Prostate gland (tissue), 2 donors: ENCODE measurements at places on chromosomes 11 and 22. TPM values are rescaled to one million over a fixed set of nuclear protein-coding genes. Genes with fewer than 3 reads are reported as not detected.
A peak's percentile ranks its signal among the peaks of the same experiment; 100 is the strongest.

Gene SLC29A2
- total RNA-seq: 12.5 TPM

Gene DNAJB13
- 0.59 TPM for total RNA-seq

DNA sequence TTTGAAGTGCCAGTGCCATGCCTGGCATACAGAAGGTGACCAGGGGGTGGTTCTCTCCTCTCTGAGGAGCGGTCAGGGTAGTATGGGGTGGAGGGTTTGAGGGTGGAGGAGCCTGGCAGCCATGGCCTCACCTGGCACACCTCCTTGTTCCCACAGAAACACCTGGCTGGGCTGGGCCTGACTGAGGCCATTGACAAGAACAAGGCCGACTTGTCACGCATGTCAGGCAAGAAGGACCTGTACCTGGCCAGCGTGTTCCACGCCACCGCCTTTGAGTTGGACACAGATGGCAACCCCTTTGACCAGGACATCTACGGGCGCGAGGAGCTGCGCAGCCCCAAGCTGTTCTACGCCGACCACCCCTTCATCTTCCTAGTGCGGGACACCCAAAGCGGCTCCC, 9.6 kb downstream of the SERPINH1 start:
- DNase-seq: no peak

Gene JAML
- total RNA-seq: 2.3 TPM

Gene OR5P2
- total RNA-seq: not detected

- no peak for DNase-seq
Observed at GRCh38 chr22:19898145-19898544, 43.4 kb upstream of the COMT start.

Gene CRYBB3
- total RNA-seq: 0.36 TPM

GRCh38 chr22:44249376-44250147, 63.2 kb downstream of the SHISAL1 start:
- no peak for DNase-seq

DNA sequence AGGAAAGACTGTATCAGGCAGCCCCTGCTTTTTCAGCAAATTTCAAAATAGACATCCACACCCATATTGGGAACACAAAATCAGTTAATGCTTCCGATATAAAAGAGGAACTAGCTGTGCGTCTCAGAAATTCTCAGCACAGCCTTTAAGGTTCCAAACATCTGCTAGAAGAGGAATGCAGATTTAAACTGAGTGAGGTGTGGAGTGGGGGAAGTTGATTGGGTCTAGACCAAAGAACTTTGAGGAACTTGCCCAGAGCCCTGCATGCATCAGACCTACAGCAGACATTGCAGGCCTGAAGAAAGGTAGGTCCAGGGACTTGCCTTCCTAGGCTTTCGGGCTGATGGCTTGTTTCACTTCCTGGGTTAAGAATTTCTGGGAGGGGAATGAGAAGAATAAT, at the start of gene MS4A4A:
Gene MS4A4A, plus strand, starts transcription at position 255 of the 400 bp plus-strand sequence. Its CDS starts 10 bp downstream, at position 265.
- DNase-seq: no peak

Gene ACAD8
- 39.4 TPM for total RNA-seq

DNA sequence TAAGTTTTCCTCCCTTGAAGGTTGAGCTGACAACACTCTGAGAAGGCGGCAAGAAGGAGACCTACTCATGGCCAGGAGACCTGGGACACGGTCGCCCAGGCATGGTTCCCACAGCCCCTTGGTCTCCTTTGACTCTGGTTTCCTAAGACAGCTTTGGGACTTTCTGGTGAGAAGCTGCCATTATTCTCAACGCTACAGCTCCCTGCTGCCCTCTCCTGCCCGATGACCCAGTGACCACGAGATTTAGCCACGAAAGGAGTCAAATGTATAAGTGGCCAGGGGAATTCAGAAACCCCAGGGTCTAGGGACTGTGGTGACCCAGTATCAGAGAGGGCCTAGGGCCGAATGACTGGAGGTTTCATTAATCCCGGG, 699 bp upstream of the SDF2L1 start:
- DNase-seq: no peak

- no peak for DNase-seq
Observed at GRCh38 chr11:78782725-78783124, 208.1 kb upstream of the NARS2 start.

- no peak for DNase-seq
Observed at GRCh38 chr11:59182457-59183151, 10.7 kb downstream of the DTX4 start.

DNA sequence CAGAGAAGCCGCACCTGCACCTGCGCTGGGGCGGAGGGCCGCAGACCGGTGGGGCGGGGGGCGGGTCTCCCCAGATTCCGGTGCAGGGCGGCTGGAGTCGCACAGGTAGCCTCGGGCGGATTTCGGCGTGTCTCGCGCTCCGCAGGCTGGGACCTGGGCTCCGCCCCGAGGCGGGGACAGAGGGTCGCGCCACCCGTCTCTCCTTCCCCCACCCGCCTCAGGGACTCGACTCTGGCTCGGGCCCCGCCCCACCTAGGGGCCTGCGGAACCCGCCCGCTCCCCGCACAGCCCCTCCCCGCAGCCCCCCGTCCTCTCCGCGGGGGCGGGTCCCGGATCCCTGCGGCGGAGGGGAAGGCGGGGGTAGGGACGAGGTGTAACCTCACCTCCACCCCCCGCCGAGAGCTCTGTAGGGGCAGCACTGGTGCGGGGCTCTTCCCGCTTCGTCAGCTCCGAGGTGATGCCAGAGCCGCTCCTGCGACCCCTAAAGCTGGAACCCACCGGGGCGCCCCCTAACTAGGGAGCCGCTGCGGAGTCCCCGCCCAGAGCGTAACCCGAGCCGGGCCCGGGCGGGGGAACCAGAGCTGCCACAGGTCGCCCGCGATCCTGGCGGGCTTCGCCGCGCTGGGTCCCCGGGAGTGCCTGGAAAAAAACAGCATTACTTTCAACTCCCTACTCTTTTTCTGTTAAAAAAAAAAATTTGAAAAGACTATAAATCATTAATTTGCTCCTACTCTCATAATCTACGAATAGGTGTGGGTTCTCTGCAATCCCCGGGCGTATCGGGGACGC, at the start of gene SLC29A2:
Gene SLC29A2, minus strand, starts transcription at position 134 of the 789 bp plus-strand sequence. CDS start 169 bp downstream, outside the sequence.
- DNase-seq: peak; percentile 90

DNA sequence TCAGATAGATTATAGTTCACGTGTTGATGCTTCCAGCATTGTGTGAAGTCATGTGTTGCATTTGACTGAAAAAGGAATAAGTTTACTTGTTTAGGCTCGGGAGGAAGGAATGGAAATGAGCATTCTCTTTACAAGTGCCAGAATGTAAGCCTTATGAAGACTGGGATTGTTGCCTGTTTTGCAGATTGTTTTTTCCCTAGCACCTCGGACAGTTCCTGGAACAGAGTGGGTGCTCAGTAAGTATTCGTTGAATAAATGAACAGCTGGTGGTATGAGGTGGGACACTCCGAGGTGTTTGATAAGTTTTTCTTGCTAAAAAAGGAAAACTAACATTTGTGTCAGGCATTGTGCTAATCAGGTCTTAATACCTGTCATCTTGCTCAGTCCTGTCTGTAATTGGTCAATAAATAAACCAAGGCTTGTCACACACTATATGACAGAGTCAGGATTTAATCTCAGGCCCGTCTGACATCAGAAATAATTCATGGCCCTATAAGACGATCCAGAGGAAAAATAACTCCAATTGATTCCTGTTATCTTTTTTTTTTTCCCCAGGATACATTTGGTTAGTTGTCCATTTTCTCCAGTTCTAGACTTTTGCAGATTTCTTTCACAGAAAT, 304.7 kb downstream of the NELL1 start:
- DNase-seq: no peak

Gene ART1
- not detected for total RNA-seq

GRCh38 chr22:31045900-31046538, 35.1 kb upstream of the SMTN start:
- DNase-seq: no peak

DNA sequence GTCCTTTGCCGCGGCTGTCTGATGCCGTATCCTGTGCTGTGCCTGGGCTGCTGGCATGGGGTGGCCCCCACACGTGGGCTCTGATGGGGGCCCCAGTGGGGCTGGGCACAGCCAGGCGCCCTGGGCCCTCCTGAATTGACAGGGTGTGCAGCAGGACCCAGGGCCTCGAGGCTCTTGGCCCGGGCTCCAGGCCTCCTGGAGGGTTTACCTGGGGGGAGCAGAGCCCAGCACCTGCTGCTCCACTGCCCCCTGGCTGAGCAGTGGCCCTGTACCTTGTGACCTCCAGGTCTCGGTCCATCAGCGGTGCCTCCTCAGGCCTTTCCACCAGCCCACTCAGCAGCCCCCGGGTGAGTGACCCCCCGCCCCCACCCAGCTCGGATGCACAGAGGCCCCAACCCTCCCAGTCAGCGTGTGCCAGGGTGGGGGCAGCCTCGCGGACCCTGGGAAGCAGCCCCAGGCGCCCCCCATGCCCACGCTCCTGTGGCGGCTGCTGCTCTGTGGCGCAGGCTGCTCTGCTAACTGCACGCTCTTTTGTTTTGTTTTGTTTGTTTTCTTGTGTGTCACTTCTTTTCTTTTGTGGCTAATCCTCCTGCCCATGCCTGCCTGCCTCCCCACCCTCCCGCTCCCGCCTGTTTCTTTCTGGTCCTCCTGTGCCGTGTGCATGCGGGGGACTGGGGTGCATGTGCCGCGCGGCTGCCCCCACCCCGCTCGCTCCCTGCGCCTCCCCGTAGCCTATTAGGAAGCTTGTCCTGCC, 36.9 kb downstream of the MOB2 start:
- DNase-seq: no peak

Gene PAX6
- total RNA-seq: not detected
